ENCODE measurements at places on chromosomes 1 and 21.

DNA sequence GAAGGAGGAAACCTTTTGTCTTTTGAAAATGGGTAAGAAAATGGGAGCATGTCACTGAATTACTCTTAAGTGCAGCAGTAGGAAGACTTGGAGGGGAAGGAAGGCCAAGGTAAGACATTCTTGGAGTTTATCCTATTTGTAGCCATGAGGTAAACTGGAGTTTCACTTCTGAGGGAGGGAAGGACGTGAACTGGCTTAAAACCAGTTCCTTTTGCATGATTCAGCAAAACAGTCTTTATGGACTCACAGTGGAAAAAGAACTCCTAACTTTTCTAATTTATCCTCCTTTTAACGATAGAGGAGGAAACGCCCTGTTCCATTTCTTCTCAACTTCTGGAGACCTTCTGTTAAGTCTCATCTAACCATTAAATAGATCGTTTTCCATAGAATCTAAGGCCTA, 2.5 kb downstream of the PRDX6 start:
- no peak for DNase-seq

DNA sequence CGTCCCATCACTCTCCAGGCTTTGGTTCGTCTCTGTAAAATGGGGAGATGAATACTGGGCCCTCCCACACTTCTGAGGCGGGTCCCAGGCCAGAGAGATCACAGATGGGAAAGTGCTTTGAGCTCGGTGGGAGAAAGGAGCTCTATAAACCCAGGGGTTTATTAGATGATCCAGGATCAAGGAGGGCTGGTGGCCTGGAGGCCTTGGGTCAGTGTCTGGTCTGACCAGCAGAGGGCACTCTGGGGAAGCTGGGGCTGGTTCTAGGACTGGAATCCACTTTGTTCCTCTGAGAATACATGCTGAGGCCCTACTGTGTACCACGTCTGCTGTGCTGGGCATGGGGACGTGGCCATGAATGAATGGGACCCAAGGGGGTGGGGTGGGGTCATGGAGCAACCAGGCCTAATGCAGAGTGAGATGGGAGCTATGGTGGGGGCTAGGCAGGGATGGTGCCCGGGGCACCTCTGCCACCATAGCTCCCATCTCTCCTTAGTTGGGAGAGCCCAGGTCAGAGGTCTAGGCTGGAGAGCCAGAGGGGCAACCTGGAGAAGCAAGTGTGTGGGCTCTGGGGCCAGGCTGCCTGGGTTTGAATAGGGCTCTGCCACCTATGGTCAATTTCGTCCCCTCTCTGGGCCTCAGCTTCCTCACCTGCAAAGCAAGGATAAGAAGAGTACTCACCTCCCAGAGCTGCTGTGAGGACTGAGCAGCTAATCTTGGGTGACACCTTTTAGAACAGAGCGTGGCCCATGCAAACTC, 9.0 kb upstream of the FAM131C start:
- DNase-seq: peak; percentile 70

DNA sequence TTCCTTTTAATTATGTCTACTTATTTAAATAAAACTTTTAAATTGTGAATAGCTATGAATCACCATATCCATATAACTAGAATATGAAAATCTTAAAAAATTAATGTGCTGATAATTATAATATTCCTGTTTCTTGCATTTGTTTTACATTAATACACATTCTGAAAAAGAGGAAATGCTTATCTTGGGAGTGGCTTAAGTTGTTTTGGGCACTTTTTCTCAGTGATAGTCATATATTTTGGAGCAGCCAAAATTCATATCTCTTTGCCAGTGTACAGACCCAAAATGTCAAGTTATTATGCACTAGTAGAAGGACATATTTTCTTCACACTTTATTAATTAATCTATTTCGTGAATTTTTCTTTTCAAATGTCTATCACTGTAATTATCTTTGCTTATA, 838.5 kb downstream of the USP25 start:
- no peak for DNase-seq

DNA sequence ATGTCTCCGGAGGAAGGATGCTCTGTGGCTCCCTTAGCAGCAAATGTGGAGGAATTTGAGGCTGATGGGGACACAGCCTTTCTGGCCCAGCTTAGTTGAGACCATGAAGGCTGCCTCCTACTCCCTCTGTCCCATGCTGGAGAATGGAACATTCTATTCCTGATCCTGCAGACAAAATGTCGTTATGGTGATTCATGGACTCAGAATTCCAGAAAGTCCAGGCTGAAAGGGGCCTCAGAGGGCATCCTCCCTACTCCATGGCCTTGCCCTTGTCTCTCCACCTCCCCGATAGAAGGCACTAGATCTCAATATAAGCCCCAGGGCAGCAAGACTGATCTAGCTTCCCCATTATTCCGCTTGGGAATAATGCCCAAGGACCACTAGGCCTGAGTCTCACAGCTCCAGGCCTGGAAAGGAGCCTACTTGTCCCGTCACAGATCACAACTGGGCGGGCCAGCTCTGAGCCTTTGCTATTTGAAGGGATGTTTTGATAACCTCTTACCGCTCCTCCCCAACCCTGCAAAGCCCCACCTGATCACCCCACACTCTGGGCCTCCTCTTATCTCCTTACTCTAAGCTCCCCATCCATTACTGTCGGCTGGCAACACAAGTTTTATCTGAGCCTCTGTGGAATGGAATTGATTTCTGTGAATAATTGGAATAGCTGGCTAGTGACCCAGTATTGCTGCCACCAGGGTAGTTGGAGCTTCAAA, 52.8 kb upstream of the TRABD2B start:
- DNase-seq: no peak

DNA sequence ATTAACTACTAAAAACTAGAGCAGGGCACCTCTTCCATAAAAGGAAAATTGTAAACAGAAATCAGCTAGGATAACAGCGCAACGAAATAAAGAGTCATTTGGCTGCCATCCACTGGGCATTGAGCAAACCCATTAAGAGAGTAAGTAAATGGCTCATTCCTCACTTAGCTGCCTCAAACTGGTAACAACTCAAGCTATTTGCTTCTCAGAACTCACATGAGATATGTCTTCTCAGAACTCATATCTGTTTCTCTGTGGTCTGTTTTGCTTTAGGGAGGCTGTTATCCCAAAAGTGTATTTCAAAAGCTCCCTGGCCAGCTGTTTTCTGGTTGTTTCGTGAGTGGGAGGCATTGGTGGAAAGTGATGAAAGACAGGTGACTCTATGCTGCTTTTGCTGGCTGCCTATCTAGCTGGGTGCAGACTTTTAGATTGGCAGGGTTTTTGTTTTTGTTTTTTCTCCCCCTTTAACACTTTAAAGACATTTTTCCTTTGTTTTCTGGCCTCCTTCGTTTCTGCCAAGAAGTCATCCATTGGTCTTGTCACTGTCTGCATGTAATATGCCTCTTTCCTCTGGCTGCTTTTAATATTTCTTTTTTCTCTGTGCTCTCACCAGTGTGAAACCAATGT, 269.2 kb upstream of the RGS18 start:
- no peak for DNase-seq

GRCh38 chr1:11486231-11487009, 7.5 kb downstream of the DISP3 start:
- no peak for DNase-seq

GRCh38 chr1:181091309-181092040, 3.0 kb downstream of the IER5 start:
- DNase-seq: no peak

DNA sequence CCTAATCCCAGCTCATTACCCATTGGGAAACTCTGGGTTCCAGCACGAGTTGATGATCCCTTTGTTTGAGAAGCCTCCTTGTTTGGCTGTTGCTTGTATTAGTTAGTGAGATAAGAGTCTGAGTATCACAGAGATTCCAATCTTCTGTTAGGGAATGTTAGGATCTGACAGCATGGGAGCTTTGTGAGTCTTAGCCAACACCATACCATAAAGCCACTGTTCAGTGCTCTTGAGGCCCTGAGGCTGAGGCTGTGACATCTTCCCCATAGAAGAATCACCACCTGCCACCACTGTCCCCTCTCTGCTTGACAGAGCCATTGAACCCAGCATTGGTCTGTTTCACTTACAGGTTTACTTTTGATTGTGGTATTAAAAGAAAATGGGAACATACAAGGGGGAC, 29.3 kb upstream of the NFASC start:
- DNase-seq: no peak

GRCh38 chr21:20276954-20277353, 721.3 kb upstream of the NCAM2 start:
- DNase-seq: no peak

GRCh38 chr1:169692756-169693460, 18.5 kb downstream of the SELL start:
- peak; percentile 94 for DNase-seq

DNA sequence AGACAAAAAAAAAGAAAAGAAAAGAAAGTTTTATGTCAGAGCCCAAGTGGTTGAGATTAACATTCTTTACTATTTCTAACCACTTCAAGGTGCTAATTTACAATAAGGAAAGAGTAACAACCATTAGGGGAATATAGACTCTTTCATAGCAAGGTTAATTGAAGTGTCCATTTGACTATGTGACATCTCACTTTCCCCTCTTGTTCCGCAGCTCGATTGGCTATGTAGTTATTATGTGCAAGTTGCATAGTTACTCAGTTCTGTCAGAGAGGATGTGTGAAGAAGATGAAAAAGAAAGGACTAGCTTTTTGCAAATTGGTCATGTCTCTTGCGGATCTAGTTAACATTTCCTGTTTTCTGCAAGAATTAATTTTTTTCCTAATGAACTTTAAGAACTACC, 273.7 kb downstream of the RGS7 start:
- no peak for DNase-seq

DNA sequence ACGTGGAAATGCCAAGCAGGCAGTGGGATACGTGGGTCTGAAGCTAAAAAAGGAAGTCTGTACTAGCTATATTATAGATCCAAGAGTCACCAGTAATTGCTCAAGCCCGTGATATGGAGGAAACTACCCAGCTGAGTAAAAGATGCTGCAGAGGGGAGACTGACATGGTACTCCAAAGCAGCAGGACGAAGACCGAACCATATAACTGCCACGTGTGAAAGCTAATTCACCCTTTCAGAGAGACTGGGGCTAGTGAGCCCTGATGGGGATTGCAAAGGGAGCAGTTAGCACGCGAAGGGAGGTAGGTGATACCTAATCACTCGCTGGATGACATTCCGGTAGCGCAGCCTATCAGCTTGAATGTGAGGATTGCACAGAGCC, 316 bp downstream of the AP4B1 start:
- DNase-seq: no peak

GRCh38 chr1:12113433-12114339, 50.6 kb downstream of the TNFRSF8 start:
- no peak for DNase-seq

GRCh38 chr1:205259324-205259832, 31.6 kb downstream of the TMCC2 start:
- DNase-seq: no peak

GRCh38 chr21:45417951-45418300, 13.0 kb downstream of the COL18A1 start:
- DNase-seq: no peak

DNA sequence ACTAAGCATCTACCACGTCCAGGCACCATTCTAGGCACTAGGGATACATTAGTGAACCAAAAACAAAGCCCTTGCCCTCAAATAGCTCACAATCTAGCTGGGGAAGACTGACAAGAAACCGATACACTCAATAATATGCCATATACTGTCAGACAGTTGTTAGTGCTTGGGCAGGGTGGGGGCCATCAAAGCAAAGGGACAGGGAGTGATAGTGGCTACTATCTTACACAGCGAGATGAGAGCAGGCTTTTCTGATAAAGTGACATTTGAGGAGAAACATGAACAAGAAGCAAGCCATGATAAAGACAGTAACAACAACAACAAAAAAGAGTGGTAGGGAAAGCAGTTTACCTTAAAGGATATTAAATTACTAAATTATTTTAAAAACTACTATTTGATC, 41.1 kb downstream of the ERO1B start:
- DNase-seq: no peak

DNA sequence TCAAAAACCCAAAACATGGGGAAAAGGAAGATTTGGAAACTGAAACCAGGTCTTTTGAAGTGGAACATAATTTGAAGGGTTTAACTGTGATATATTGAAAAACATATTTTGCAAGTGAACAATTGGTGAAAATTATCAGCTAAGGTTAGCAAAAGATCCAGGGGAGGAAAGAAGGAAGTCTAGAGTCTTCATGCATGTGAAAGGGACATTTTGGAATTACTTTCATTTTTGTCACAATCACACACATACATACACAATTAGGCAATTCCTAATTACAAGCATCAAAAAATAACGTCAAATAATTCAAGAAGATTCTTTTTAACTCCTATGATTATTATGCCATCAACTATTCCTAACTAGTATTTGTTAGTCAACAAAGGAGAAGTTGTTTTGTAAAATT, 64.7 kb upstream of the NFIA start:
- DNase-seq: no peak

GRCh38 chr1:170194451-170194850, 48.7 kb downstream of the NTMT2 start:
- no peak for DNase-seq

GRCh38 chr1:12539705-12540579, 78.1 kb downstream of the DHRS3 start:
- no peak for DNase-seq

- peak; percentile 61 for DNase-seq
These were observed 11.5 kb downstream of the TNFSF4 start for GRCh38 chr1:173195596-173196088.

- peak; percentile 24 for DNase-seq
These were observed 450 bp downstream of the ARHGAP30 start for GRCh38 chr1:161069241-161069640.

DNA sequence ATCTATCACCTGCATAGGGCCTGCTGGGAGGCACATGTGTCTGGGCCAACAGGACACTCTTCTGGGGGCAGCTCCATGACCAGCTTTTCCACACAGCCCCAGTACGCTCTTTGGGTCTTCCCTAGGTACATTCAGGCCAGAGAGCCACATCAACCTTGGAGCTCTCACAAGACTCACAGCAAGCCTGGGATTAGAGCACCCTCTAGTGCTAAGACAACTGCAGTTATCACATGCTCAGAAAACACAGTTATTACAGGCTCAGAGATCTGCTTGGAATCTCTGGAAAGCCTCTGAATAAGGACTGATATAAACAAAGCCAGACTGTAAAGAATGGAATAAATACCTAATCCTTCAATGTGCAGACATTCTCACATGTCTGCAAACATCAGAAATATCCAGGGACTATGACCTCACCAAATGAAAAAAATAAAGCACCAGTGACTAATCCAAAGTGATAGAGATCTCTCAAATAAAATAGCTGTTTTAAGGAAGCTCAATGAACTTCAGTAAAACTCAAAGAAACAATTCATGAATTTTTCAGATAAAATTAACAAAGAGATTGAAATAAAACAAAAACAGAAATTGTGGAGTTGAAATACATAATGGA, 563.9 kb upstream of the NR5A2 start:
- peak; percentile 70 for DNase-seq
